T-helper 1 cell (primary cell): ENCODE measurements at places on chromosomes 5 and 9.

- no peak for DNase-seq
Observed at GRCh38 chr5:142040285-142040684, 27.5 kb upstream of the GNPDA1 start.

- DNase-seq = no peak
Observed at GRCh38 chr5:119945691-119946090, 316.3 kb downstream of the FAM170A start.

- DNase-seq = no peak
Observed at GRCh38 chr5:78405829-78406750, 45.7 kb downstream of the SCAMP1 start.

GRCh38 chr5:71810023-71810422, 90.9 kb downstream of the CARTPT start:
- DNase-seq = no peak

DNA sequence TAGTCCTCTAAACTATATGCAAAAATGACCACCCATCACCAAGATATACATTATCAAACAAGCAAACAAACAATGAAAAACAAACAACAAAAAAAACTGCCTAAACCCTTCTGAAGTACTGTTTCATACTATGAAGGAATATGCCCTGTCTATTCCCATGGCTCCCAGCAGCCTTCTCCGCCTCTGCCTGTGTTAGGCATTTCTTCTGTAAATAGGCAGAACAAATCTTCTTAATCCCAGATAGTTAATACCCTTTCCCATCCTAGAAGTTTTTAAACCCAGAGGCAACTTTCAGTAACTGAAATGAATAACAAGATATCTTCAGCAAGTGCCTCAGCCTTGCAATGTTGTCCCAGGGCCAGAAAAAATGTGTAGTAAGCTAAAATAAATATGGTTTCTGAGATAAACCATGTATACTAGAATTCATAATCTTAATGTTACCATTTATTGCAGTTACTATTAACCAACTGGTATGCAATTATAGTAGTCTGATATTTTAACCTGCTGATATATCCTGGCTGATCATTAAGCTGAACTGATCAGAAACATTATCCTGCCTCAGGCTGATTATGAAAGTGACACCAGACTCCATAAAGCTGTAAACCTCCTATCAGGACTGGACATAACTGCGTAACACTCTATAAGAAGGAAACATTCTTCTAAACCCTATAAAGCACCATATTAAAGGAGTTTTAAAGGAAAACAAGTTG, 68.5 kb downstream of the ANKRD31 start:
- DNase-seq = no peak

DNA sequence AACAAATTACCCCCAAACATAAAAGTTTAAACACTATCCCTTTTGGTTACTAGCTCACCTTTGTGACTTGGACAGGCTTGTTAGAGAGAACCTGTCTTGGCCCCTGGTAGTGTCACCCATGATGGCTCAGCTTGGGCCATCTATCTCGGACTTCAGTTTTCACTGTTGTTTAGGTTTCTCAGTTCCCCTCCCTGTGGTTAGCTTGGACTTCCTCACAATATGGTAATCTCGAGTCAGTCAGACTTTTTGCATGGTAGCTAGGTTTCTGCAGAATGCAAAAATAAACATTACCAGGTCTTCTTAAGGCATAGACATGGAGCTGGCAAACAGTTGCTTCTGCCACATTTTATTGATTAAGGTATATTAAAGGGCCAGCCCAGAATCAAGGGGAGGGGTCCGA, 324.3 kb upstream of the RORB start:
- DNase-seq = no peak

- no peak for DNase-seq
Observed at GRCh38 chr5:144237851-144238250, 67.2 kb downstream of the KCTD16 start.

GRCh38 chr5:107389130-107389774, 281.5 kb downstream of the EFNA5 start:
- no peak for DNase-seq

- DNase-seq = no peak
Observed at GRCh38 chr5:65075623-65076250, 307.0 kb downstream of the CWC27 start.

DNA sequence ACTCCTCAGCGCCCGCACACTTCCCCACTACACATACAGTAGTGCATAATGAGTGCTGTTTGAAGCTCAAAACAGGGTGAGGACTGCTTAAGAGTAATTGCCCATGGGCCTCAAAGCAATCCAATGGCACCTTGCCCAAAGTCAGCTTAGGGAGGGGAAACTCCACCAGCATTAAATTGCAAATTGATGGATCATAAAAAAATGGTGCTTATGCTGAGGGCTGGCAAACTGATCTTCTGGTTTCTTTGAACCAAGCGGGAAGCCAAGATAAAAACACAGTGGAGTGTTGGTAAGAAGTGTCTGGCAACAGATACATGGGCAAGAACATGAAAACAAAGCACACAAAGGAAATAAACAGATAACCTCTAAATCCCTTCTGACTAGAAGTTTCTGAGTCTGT, 28.0 kb downstream of the TLE1 start:
- DNase-seq = no peak

DNA sequence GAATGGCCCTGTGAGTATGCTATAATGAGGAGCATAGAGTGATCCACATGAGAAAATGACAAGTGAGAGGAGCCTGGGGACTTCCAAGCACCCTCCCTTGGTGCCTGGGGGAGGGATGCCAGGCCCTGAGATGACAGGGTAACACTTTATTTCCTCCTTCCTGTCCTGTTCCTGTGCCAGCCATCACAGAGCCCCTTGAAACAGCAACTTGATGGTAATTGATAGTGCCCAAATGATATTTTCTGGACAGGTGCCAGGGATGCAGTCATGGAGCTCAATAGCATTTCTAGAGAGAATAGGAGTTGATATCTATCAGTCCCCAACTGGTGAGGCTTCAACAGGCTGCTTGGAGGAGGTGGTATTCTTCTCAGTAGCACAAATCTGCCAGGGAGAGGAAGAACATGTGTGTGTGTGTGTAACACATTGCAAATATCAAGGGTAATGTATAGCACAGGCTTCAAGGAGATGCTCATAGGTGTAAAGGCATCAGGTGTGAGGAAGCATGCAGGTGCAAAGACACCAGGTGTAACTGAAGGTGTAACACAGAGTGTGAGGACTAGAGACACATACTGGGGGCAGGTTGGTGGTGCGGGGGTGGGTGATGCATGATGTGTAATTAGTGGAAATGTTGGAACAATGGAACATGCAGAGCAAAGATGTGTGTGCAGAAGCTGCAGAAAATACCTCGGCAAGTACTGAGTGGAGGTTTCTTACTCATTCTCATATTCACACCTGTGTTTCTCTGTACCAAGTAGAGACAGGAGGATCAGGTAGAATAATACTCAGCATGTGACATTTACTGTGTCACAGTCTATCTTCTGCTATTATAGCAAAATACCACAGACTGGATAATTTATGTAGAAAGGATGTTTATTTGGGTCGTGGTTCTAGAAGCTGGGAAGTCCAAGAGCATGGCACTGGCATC, 18.1 kb upstream of the WWC1 start:
- no peak for DNase-seq

GRCh38 chr9:38053697-38054461, 15.1 kb downstream of the SHB start:
- DNase-seq = no peak

- no peak for DNase-seq
Observed at GRCh38 chr5:172111852-172112225, 76.2 kb downstream of the STK10 start.

DNA sequence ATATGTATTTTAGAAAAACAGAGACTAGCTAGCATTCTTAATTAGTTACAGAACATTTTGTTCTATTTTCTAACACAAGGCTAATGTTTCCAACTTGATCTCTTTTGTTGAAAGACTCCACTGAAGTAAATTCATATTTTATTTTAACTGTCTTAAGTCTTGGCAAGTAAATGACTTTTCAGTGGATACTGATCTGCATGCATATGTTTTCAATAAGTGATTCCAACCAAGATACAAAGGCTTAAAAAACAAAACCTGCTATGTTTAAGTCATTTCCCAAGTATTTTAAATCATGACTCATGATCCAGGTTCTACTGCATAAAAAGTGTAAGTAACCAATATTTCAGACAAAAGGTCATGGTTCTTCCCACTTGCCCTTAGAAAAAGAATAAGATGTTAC, 5.7 kb downstream of the CDO1 start:
- no peak for DNase-seq

DNA sequence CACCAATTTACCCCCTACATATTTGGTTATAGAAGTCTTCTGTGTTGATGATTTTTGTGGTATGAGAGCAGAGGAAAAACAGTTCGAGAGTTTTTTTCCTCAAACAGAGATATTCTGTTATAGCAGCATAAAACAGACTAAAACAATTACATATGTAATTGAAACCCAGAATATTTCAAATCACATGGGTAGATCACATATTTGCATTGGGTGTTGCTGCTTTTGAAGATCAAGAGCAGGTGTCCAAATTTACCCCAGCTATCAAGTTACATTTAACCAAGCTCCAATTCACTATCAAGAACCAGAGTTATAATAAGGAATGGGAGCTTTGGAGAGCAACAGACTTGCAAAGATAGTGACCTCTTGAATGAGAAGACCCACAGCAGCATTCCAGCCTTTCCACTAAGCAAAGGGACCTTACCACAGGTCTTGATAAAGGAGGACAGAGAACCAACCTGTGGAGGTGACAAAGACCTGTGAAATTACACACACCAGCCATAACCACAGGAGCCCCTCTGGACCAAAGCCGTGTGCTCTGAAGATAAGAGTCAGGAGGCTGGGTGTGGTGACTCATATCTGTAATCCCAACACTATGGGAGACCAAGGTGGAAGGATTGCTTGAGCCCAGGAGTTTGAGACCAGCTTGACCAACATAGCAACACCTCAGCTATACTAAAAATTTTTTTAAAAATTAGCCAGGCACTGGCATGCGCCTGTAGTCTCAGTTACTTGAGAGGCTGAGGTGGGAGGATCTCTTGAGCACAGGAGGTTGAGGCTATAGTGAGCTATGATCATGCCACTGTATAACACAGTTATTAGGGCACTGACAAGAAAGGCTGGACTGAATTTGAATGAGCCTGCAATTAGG, 4.0 kb upstream of the CCL28 start:
- DNase-seq = no peak
